NCI-H524 treated with DMSO at 0.1 percent for 48 hours (cell line): ENCODE measurements at places on chromosomes 16 and 17.

DNA sequence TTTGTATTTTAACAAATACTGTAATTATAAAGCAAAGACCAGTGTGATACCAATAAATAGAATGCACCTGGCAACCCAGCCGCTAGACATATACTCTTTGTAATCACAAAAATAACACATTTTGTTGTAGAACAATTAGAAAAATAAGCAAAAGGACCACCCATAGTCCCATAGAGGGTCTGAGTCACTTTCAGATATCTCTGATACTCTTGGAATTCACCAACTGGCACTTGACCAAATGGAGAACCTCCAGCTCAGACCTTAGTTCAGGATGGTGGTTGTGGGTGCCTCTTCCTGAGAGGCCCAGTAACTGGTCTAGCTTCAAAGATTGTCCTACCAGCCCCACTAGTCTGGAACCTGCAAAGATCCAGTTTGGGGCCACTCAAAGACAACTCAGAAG is 789 bp upstream of the TERF2 start:
- no peak for DNase-seq

DNA sequence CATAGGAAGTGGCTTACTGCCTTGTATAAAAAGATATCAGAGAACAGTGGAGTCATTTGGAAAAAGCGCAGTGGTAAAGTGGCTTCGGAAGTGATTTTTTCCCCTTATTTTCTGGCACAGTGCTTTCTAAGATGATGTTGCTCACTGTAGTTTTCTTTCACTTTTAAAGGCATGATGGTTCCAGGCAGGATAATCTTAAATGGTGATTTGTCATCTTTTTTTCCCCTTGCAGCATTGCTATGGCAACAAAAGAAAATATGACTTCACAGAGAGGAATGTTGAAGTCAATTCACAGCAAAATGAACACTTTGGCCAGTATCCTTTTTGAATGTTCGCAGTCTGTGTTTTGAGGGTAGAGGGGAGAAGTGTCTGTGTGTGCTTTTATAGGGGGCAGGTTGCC is 42.5 kb downstream of the GOSR1 start:
- no peak for DNase-seq

DNA sequence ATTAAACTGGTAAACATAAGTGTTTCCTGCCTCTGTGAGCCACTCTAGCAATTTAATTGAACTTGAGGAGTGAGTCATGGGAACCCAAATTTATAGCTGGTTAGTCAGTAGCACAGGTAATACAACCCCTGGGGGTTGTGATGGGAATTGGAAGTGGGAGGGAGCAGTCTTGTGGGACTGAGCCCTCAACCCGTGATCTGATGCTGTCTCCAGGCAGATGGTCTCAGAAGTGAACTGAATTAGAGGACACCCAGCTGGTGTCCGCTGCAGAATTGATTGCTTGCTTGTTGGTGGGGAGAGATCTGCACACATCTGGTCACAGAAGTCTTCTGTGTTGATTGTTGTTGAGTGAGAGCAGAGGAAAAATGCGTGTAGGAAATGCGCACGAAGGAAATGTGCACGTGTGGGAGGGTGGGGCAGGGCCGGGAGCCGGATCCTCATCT is 7.7 kb upstream of the ST6GALNAC2 start:
- DNase-seq, result peak; percentile 92

DNA sequence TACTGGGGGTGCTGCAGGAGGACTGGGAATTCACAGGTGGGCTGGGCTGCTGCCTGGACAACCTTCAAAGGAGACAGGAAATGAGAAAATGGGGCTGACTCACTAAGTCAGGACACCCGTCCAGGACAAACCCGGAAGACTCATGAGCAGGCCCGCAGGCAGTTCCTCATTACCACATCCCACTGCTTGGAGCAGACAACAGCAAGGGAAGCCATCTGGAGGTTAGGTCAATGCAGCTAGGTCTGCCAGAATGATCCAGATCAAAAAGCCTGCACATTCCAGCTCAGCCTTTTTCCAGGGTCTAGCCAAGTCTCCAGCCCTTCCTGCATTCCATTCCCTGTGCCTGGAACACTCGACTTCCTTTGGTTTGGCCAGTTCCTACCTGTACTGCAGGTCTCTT is 536.5 kb upstream of the CDH11 start:
- no peak for DNase-seq

DNA sequence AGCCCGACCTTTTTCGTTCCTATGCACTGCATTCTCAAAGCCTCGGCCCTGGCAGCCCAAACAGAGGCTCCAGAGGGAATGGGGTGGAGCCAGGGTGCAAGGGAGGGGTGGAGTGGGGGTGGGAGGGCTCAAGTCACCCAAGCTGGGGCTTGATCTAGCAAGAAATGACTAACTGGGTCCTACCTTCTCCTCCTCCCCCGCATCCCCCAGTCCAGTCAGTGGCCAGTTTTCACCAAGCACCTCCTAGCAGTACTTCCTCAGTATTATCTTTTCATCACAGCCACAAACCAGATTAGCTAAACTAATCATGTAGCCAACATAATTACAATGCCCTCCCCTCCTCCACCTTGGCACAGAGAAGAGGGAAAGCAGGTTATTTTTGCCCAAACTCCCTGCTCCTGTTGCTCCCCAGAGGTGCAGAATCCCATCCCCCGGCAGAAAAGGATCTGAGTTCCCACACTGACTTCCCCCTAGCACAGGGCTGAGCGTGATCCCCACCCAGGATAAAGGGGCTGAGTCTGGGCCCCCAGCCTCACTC is 2.2 kb downstream of the JUP start:
- DNase-seq, result no peak

DNA sequence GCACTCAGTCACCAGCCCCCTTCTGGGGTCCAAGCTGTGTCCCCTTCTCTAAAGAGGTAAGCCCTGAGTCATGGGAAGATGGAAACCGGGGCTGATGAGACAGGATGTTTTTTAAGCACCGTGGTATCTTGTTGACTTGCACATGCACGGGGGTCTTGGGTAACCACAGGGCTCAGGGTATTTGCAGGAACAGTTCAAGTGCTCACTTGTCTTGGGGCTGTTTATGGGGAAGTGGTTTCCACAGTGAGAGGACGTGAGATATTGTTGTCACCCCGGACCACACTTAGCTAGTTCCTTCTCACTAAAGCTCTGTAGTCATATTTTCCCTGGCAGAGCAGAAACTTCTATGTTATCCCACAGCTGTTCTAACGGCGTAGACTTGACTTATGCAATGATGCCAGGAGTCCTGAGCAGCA is 7.7 kb downstream of the CCL3L1 start:
- DNase-seq, result no peak

DNA sequence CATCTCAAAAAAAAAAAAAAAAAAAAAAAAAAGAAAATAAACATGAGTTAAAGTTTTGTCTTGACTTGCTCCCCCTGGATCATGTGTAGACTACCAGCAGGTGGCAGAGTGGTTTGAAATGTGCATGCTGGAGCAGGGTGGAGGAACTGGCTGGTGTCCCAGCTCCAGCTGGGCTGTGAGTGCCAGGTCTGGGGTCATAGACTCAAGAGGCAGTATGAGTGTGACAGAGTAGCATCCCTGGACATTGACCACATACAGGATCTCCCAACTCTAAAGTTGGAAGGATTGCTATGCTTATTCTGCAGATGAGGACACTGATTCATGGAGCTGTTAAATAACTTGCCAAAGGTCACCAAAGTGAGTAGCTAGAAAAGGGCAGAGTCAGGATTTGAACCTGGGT is 198.0 kb upstream of the MPHOSPH6 start:
- DNase-seq, result no peak

- no peak for DNase-seq
These were observed 7.9 kb upstream of the ALDH3A1 start for GRCh38 chr17:19755821-19756510.

- DNase-seq, result peak; percentile 3
These were observed 34.9 kb downstream of the UBE2G1 start for GRCh38 chr17:4331614-4332013.

GRCh38 chr17:81477173-81477572 is 35.4 kb downstream of the ACTG1 start:
- no peak for DNase-seq

DNA sequence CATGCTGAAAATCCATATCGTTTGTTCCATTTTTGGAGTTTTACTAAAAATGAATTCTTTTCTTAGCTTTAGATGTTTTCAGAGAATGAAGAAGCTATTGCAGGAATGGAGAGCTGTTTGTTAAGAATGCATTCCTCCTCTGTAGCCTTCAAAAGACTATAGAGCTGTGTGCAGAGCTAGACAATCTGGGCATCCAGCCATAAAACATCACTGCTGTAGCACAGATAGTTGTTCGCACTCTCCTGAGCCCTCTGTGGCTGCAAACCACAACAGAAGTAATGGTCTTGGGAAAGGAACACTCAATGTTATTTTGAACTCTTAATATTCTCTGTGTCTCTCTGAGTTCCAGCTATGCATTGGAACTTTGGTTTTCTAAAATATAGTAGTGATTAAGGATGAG is 4.9 kb downstream of the TNRC6C start:
- no peak for DNase-seq

DNA sequence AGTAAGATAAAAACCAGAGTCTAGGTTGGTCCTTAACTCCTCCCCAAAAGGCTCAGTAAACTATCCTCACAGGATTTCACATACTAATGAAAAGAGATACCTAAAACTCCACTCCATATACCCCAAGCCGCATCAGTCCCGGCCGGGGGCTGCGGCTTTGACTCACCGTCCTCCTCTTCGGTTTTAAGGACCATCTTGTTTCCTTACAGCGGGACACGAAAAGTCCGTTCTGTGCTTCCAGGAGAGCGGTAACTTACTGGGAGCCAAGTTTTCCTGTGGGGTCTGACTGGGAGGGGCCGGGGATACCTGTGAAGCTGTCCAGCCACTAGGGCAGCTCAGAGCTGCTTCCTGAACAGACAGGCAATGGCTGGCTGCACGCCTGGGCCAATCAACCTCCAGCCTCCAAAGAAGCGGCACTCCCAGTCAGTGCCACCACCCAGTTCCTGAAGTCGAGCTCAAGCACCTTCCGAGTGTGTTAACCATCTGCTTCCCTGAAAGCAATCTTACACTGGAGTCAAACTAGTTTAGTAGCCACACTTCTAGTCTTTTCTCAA is 45.5 kb downstream of the CYTH1 start:
- DNase-seq, result peak; percentile 98

DNA sequence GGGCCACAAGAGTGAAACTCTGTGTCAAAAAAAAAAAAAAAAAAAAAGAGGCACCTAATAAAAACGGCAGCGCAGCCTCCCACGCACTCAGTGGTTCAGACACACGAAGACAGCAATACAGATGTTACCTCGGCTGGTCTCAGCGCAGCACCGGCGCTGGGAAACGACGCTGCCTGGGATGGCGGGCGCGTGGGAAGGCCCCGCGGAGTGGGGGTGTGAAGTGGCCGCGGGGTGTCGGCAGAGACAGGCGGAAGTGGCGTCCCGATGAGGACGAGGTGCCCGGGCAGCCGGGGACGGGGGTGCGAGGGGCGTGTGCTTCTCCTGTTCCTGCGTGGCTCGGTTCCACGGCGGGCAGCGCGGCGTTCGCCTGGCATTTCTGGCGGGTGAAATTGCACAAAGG is 179.4 kb downstream of the BANP start:
- DNase-seq, result no peak

DNA sequence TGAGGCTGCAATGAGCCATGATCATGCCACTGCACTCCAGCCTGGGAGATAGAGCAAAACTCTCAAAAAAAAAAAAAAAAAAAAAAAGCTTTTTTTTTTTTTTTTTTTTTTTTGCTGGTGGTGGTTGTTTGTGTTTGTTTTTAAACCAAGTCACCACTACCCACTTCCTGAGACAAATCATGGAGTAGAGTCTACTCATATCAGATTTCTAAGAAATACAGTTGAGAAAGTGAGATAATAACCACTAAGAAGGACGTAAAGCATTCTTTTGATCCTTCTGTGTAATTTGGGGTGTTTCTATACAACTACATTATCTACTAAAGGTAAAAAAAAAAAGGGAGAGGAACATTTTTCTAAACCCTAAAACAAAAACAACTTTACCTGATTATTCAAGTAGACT is 38.0 kb downstream of the AXIN2 start:
- no peak for DNase-seq

DNA sequence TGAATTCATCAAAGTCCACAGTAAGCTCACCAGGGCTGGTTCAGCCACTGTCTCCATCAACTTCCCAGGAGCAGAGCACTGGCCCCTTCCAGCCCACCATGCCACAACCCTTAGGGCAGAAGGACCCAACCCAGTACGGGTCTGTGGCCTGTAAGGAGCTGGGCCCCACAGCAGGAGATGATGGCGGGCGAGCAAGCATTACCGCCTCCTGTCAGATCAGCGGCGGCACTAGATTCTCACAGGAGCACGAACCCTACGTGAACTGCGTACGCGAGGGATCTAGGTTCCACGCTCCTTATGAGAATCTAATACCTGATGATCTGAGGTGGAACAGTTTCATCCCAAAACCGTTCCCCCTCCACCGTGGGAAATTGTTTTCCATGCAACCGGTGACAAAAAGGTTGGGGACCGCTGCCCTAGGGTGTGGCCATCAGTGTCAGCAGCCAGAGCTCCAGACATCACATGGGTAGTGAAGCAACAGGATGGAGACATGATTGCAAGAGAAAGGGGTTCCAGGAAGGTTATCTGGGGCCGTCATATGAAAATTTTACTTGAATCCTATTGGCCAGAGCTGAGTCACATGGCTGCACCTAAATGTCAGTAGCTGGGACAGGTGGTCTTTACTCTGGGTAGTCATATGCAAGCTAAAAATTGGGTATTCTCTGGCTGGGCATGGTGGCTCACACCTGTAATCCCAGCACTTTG is 12.4 kb upstream of the SLC25A19 start:
- no peak for DNase-seq

DNA sequence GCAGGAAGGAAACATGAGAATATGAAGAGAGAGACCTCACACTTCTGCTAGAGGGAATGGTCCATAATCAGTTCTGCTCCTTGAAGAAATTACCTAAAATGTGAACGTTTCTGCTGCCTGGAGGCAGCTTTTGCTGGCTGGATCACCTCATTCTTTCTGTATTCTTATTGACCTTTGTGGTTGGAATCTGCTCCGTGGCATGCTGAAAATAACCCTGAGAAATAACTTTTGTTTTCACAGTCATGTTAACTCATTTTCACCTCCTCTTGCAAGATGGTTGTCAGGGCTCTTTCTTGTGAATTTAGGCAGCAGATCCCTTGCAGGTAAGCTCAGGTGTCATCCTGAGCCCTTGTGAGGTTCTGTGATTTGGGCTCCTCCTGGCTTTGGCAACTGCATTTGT is 70.2 kb downstream of the IRF8 start:
- no peak for DNase-seq

GRCh38 chr17:77214328-77214727 is 73.6 kb downstream of the SEC14L1 start:
- DNase-seq, result no peak

- no peak for DNase-seq
These were observed 117.4 kb downstream of the IRF8 start for GRCh38 chr16:86016201-86016965.

DNA sequence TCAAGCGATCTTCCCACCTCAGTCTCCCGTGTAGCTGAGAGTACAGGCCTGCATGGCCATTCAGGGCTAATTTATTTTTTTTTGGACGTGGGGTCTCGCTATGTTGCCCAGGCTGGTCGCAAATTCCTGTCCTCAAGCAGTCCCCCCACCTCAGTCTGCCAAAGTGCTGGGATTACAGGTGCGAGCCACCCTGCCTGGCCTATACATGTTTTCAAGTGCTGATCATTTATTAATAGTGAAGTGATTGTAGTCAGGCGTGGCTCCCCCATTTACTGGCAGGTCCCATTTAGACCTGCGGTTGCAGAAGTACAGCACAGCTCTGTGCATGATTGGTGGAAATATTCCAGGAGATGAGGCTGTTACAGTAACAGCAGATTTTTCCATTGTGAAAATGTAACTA is 8.4 kb downstream of the FOXK2 start:
- no peak for DNase-seq
